ENCODE measurements at places on chromosomes 1 and 21.

DNA sequence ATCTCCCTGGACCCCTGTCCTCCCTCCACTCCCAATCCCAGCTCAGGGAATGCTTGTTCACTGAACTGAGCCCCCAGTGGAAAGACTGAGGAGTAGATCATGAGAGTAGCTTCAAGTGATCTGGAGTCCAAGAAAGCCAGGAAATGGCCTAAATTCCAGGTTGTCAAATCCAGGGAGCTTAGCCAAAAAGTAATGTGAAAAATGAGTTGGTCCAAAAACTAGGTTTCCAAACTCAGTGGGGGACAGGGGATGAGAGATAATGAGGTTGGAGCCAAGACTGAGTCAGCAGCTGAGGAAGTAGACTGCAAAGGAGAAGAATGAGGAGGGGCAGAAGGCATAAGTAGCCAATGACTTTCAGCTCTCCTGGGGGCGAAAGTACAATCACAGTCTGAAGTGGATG lies 284.1 kb upstream of the BEND5 start:
- DNase-seq = no peak

GRCh38 chr21:26847921-26848320 lies 2.7 kb upstream of the ADAMTS1 start:
- no peak for DNase-seq

GRCh38 chr1:216314379-216315095 lies 108.7 kb downstream of the USH2A start:
- DNase-seq = no peak

- no peak for DNase-seq
These were observed 45.6 kb upstream of the ACTRT2 start for GRCh38 chr1:2975466-2976179.
